ENCODE measurements at places on chromosomes 4 and X.

DNA sequence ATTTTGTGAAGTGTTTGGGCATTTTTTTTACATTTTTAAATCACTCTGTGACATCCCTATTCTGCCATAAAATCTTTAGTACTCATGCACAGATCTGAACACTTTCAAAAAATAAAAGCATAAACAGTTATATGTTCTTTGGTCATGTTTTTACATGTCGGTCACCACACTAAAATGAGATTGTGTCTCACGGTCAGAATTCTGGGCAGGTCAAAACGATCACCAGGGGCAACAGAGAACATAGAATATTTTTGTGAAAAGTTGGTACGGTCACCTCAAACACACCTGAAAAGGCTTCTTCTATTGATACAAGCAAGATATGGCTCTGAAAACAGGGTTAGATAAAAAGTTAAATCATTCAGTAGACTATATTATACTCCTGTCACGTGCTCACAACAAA is 189.1 kb downstream of the PDGFC start:
- no peak for DNase-seq

- no peak for DNase-seq
Observed at GRCh38 chr4:180564448-180564847, 1678.8 kb upstream of the TENM3 start.

DNA sequence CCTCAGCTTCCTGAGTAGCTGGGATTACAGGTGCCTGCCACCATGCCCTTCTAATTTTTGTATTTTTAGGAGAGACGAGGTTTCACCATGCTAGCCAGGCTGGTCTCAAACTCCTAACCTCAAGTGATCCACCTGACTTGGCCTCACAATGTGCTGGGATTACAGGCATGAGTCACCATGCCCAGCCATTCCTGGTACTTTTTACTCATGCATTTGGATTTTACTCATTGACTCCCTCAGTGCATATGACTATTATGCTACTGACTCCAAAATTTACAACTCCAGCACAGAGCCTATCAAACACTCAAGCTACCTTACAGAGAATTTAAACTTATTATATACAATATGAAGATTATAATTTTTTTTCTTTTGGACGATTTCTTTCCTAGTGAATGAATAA is 199.9 kb downstream of the CXXC4 start:
- no peak for DNase-seq

- DNase-seq, result no peak
Observed at GRCh38 chr4:108311313-108311712, 142.6 kb upstream of the LEF1 start.

DNA sequence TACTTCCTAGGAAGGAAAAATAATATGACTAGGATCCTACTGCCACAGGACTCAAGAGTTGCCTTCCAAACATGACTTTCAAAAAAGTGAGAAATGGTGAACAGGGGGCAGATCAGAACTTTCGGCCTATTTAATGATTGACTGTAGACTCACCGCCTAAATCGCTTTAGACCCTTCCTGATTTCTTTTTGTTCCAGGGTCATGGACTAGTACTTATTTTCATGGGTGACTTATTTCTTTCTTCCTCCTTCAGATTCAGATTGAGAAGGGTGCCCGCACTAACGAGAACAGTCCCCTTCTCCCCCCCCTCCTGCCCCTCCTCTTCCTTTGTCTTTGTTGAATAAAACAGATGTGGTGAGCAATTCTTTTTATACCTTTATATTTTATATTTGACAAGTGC is 48.0 kb upstream of the KLHL8 start:
- no peak for DNase-seq

DNA sequence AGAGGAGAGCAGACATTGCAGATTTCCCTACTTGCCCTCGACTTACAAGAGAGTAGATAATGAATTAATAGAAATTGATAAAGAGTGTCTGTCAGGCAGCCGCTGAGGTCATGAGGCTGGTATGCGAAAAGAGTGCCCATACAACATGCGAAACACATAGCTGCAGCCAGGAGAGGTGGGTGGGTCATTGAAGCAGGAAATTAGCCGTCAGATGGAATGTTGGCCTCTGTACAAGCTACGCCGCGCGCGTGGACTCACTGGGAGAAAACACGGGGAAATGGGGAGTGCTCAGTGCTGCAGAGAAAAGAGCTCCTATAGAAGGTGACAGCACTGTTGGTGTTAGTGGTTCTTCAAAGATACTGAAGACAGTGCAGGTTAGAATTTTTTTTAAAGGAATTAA is 125.1 kb downstream of the RAPGEF2 start:
- DNase-seq, result no peak

DNA sequence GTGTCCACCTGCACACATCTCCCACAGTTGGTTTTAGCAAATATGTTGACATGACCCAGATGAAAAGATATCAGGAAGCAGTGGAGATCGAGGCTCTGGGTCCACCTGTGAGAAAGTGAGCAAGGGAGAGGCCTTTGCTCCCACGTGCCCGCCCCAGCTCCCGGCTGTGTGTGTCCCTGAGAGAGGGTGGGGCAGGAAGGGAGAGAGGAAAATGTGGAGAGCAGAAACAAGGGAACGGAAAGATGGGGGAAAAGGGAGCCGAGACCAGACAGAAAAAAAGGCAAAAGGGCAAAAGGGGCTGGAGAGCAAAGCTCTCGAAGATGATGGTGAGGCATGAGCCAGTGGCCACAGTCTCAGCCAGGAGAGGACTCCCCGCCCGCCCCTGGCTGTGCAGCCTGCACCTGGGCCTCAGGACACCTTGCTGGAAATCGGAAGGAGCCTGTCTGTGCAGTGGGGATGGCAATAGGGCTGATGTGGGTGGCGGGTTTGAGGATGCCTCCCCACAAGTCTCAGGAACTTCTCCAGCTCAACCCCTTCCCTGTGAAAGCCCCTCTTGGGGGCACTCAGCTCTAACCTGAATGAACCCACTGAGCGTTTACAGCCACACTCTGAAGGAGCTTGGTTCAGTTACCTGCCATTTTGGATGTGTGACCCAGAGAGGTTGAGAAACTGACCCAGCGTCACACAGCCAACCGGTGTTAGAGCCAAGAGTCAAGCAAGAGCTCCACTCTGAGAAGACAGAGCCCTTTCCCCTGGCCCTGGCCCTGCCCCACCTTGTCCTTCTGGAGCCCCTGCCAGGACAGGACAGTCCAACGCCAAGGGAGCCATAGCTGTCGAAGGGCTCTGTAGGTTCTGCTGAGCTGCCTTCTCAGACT is 20.3 kb upstream of the MSX1 start:
- no peak for DNase-seq

- no peak for DNase-seq
Observed at GRCh38 chr4:16213121-16213520, 13.2 kb downstream of the TAPT1 start.

DNA sequence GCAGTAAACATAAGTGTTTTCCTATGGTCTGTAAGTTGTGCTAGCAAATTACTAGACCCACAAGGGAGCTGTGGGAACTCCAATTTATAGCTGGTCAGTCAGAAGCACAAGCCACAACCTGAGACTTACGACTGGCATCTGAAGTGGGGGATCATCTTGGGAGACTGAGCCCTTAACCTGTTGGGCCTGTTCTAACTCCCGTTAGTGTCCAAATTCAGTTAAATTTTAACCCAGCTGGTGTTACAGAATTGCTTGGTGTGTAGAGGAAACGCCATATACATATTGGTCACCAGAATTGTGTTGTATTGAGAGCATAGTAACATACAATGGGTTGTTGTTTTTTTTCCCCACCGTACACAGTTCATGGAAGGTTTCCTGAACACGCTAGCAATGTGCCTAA is 25.1 kb upstream of the NFXL1 start:
- no peak for DNase-seq

- no peak for DNase-seq
Observed at GRCh38 chr4:10013722-10014121, 7.6 kb downstream of the SLC2A9 start.

- DNase-seq, result no peak
Observed at GRCh38 chrX:42491137-42491907, 286.6 kb downstream of the PPP1R2C start.

GRCh38 chr4:6331018-6331417 is 61.4 kb downstream of the WFS1 start:
- DNase-seq, result no peak

DNA sequence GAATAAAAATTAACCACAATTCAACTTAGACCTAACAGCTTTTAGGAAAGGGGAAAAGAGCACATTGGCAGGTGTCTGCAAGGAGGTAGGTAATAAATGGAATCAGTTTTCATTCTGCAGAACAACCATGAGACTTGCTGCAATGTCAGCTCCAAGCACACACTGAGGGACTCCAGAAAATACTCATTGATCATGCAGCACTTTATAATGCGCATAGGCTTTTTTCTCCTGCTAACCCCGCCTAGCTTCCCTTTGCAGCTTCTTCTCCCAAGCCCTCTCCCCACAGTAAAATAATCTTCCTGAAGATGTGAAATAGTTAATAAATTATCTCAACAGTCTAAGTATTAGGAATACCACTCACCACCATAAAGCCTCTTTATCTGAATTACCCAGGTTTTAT is 36.9 kb downstream of the ANKRD17 start:
- no peak for DNase-seq

DNA sequence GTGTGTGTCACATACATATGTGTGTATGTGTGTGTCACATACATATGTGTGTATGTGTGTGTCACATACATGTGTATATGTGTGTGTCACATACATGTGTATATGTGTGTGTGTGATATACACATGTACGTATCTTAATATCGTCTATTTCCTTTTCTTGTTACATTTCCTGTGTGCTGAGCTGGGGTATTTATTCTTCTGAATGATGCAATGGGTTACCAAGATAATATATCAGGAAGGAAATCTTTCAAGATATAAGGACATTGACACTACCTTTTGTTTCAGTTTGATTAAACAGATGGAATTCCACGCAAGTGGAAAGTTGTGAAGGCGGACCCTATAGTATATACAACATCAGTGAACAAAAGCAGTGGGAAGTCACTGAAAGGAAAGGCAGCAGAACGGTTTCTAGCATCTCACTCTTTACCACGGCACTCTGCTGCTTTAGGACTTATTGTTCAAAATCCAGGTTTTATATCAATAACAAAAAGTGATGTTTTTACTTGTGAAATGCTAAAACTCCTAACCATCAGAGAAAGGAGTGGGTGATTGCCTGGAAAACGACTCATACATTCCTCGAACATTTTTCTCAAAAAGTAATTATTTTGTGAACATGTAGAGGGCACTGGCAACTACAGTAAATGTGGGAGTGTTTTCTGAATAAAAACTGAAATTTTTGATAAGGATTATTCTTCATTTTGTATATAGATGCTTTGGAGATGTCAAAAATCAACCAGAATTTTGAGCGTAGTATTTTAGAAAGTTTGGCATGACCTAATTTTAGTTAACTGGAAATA is 43.1 kb upstream of the IL21 start:
- DNase-seq, result no peak

DNA sequence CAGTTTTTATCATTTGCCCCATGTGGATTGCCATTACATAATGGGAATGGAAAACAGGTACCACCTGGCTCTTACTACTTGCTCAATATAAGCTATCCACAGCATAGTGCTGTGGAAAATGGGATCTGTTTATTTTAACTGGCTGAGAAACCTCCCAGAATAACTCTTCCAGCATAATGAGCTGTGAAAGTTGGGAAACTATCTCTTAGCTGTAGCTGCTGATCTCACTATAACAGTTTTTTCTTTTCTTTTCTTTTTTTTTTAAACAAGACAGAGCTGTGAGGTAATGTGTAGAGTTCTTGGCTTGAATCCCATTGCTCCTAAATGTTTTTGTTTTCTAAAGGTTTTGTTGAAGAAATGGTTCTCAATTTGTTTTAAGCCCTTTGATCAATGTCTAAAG is 988.3 kb downstream of the PCDH19 start:
- no peak for DNase-seq

DNA sequence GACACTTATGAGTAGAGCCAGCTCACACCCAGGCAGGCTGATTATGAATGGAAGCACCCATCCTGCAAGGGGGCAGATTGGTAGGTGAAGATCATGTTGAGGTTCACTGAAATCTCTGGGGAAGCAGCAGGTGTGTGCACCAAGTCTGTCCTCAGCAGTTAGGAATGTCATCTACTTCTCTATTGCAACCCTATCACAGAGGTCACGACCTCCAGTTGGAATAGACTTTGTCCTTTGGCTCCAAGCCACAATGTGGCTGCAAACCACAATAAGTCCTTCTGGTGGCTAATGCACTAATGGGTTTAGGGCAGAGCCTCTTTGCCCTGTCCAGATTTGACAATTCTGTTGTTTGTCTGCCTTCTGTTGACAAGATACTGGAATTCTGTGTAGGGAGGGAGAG is 1056.7 kb downstream of the PCDH19 start:
- no peak for DNase-seq

DNA sequence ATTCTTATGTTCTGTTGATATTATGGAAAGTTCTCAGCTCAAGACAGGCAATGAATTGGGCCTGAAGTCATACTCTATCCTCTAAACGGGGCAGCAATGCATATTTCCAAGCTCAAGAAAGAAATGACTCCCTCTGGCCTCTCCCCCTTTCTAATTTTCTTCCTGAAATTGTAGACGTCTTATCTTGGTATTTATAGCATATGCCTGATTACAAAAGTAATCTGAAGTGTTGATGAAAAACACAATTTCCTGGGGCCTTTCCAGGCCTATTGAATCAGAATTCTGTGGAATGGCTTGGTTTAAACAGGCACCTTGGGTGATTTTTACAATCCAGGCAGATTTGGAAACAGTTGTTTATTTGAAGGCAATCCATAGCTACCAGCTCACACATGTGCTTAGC is 21.4 kb upstream of the PGRMC2 start:
- DNase-seq, result no peak

DNA sequence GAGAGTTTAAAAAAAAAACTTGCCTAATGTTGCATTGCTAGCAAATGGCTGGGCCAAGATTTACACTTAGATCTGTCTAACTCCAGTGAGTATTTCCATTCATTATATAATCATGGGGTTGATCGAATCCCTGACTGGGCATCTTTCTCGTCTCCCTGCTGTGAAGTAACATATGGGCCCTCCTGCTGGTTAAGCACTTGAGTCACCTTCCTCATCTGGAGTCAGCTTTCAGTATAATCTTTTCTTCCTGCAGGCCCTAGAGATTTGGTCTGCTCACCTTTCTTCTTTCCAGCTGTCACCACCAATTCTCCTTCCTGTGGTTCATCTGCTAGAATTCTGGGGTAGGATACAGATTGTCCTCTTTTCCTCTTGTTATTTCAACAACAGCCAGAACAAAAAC is 41.6 kb downstream of the TIGD2 start:
- no peak for DNase-seq

DNA sequence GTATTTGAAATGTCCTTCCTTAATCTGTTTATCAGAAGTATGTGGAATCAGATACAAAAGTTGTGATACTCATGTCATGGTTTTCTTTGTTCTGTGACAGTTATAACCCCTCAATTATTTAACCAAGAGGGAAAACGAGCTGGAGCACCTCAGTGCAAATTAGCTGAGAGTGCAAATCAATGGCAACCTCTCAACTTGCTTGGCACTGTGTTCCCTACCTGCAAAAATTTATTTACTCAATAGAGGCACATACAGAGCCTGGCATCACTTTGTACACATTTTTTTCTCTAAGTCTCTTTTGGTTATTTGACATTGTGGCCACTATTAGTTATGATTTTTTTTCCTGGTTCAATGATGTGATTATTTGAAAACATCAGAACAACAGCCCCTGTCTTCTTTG is 186.2 kb downstream of the STIM2 start:
- no peak for DNase-seq
